ENCODE measurements at places on chromosomes 7 and 10.

- no peak for DNase-seq
Observed at GRCh38 chr7:88457320-88457719, 150.6 kb upstream of the STEAP4 start.

GRCh38 chr7:50633414-50633710 lies 68.2 kb upstream of the DDC start:
- no peak for DNase-seq

- DNase-seq: no peak
Observed at GRCh38 chr7:30225863-30226613, 58.4 kb upstream of the ZNRF2 start.

DNA sequence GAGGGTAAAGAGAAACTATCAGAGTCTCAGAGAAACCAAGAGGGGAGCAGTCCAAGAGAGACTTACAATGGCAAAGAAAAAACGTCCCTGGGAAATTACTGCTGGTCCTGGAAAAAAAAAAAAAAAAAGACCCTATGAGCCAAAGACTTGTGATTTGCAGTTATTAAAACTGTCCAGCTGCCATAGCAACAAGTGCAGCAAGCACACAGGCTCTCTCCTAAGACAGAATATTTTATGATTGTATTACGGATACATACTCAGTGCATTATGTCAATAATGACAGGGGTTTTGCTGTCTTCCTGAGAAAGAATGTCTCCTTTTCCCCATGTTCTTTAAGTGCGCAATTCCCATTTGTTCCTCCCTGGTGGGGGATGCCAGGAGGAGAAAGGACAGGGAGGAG lies 178.5 kb downstream of the GPAM start:
- no peak for DNase-seq

DNA sequence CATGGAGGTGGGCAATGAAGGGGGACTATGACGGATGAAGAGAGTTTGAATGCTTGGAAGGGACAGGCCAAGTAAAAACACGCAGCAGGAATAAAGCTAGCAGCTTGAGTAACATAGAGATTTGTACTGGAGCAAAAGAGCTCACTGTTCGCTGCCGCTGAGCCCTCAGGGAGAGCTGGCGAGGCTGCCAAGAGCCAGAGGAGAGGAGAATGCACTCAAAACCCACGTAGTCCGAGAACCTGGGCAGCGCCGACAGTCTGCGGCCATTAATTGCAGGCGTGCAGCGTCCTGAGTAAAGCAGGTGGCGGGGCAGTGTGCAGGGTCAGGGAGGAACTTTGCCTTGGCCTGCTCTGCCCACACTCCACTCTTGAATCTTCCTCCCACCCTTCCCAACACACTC lies 68.2 kb downstream of the SLC37A3 start:
- DNase-seq: no peak

DNA sequence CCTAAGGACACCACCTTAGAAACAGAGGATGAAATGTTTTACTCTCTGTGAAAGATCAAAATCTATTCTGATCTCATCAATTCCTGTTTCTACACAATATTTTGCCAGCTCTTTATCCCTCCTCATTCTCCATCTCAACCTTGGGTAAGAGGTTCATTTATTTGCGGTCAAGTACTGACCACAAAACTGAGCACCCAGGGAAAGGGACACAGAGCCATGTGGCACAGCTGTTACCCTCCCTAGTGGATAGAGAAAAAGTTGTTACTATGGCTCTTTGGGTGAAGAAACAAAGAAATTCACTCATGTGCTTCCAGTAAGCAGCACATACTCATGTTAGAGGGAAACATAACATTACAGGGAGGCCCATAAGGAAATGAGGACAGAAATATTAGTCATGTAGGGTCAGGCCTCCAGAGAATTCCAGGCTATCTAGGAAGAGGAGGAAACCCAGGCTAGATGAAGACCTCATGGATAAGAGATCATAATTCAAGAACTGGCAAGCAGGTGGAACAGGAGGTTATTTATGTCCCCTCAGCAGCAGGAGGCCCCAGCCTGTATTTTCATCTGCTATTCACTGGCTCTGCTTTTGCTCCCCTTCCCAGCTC lies 114.5 kb downstream of the ATE1 start:
- DNase-seq: no peak

DNA sequence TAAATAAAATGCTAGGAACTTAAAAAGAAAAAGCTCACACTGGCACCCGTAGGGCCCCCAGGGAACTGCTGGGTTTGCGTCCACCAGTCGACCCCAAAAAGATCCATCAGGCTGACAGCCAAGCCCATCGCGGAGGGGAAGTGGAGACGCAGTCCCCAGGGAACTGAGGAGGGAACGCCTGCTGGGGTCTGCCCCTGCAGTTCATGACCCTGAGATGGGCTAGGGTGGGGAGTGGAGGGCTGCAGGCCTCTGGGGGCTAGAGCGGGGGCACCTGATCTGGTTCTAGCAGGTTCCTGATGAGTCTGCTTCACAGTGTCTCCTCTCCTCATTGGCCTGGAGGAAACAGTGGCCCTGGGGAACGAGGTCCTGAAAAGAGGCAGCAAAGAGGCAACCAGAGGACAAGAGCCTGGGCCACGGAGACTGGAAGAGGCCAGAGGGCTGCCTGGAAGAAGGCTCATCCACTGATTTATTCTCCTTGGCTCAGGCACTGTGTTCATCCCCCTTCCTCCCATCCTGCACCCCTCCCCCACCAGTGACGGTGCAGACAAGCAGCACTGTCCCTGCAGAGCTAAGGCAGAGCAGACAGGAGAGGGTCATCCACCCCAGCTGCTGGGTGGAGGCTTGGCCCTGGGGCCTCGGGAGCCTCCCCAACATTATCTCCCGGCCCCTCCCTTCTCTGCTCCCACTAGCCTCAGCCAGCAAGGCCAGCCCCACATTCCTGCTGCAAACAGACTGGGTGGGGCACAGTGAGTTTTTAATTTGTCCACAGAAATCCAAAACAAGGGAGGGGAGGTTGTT lies 24.7 kb upstream of the HSPA12A start:
- DNase-seq: no peak

DNA sequence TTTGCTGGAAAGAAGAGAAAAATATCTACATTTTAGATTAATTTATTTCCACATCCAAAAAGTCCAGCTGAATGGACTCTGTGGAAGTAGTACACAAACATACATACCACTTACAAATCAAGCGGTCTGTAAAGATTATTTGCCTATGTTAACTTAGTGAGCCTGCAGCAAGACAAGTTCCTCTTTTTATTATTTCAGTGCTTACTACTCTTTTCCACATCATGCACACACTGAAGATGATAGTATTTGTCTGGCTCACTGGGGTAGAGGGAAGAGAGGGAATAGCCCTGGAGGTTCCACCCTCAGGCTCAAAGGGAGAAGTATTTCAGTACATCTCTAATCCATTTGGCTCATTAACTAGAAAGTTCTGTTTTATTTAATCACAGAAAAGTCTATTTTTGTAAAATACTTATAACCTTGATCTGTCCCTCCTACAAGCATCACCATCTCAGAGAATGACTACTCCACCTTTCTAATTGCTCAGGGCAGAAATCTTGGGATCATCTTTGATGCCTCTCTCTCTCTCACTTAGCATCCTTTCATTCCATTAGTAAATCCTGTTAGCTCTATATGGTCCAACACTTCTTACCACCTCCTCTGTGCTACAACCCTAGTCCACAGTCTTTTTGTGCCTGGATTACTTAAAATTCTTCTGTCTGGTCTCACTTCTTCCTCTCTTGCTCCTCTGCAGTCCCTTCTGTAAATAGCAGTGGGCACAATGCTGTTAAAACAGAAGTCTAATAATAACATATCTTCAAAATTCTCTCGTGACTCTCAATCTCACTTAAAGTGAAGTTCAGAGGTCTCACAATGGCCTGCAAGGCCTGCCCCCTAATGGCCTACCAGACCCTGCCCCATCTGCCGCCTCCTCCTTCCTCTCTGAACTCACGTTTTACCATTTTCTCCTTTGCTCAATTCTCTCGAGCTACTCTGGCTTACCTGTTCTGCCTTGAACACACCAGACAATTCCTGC lies 64.3 kb upstream of the CCDC6 start:
- no peak for DNase-seq

GRCh38 chr7:833601-834258 lies 1.5 kb downstream of the SUN1 start:
- DNase-seq: no peak
